ENCODE measurements at places on chromosomes 13 and 19. TPM values are rescaled to one million over a fixed set of nuclear protein-coding genes. Genes with fewer than 3 reads are reported as not detected.

The ZNF729 gene
- not detected for total RNA-seq

The NLRP7 gene
- not detected for total RNA-seq

DNA sequence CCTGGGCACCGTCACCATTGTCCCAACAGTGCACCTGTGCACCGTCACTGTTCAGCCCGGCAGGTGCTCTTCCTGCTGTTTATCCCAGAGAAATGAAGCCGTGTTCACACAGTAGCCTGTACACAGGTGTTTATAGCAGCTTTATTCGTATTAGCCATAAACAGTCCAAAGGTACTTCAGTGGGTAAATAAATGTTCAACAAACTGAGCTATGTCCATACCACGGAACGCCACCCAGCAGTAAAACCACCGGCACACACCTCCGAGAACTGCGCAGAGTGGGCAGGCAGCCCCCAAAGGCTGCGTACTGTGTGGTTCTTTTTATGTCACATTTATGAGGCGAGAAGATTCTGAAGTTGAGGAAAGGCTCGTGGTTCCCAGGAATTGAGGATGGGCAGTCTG is 44.9 kb upstream of the DCUN1D2 start:
- no peaks in the 10 kb centered on the region for H3K4me1 ChIP-seq
- DNase-seq, result no peak
- H3K27me3 ChIP-seq, result no peaks in the 10 kb centered on the region
- H3K36me3 ChIP-seq, result no peaks in the 10 kb centered on the region

The TNFRSF19 gene
- total RNA-seq, result 24.3 TPM

The GARRE1 gene
- total RNA-seq, result 35.4 TPM

DNA sequence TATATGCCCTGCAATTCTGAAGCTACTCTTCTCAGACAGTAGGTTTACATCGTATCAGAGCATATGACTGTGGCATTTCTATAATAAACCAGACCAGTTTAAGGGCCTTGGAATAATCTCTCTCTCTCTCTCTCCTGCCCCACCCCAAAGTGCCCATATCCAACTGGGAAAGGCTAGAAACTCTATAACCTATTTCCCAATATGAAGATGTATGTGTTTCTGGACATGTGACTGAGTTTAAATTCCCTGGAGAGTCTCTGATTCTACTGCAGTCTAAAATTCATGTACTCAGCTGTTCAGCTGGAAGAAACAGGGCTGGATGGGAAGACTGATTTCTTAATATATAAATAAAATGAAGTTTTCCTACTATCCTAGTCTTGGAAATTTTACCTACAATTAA is 91.9 kb upstream of the MBNL2 start:
- H3K4me1 ChIP-seq, result no peaks in the 10 kb centered on the region
- no peaks in the 10 kb centered on the region for H3K27me3 ChIP-seq
- H3K4me3 ChIP-seq, result no peak overlapping the region
- no peak for DNase-seq
- H3K27ac ChIP-seq, result no peak overlapping the region
- H3K36me3 ChIP-seq, result no peaks in the 10 kb centered on the region

DNA sequence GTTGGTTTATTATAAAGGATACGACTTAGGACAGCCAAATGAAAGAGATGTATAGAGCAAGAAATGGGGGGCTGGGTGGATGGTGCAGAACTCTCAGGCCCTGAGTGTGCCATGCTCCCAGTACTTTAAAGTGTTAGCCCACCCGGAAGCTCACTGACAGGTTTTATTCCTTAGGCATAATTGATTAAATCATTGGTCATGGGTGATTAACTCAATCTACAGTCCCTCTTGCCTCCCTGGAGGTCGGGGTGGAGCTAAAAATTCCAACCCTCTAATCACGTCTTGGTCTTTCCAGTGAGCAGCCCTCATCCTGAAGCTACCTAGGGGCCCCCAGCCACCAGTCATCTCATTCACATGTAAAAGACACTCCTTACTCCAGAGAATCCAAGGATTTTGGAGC is 9.9 kb upstream of the LEUTX start:
- no peaks in the 10 kb centered on the region for H3K27me3 ChIP-seq
- no peaks in the 10 kb centered on the region for H3K4me1 ChIP-seq
- H3K4me3 ChIP-seq, result no peak overlapping the region
- no peak for DNase-seq

DNA sequence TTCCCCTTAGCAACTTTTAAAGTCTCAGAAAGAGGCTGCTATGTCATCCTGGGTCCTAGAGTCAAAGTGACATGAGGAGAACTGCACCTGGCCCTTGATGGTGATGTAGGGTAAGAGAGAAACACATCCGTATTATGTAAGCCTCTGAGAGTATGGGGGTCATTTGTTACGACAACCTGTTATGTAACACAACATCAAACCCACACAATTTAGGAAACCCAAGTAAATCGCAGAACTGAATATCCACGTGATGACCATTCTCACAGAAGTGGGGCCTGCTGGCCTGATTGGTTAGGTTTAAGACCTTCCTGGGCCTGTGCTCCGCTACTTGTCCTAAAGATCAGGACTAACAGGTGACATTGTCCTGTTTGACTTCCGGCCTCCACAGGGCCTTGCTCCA is 15.3 kb upstream of the B3GLCT start:
- DNase-seq, result no peak
- no peak overlapping the region for H3K4me3 ChIP-seq
- H3K27me3 ChIP-seq, result no peaks in the 10 kb centered on the region
- no peak overlapping the region for H3K27ac ChIP-seq

GRCh38 chr13:93345024-93345423 is 118.4 kb downstream of the GPC6 start:
- no peak for DNase-seq
- H3K36me3 ChIP-seq, result no peaks in the 10 kb centered on the region

The ZNF99 gene
- total RNA-seq, result 0.87 TPM

DNA sequence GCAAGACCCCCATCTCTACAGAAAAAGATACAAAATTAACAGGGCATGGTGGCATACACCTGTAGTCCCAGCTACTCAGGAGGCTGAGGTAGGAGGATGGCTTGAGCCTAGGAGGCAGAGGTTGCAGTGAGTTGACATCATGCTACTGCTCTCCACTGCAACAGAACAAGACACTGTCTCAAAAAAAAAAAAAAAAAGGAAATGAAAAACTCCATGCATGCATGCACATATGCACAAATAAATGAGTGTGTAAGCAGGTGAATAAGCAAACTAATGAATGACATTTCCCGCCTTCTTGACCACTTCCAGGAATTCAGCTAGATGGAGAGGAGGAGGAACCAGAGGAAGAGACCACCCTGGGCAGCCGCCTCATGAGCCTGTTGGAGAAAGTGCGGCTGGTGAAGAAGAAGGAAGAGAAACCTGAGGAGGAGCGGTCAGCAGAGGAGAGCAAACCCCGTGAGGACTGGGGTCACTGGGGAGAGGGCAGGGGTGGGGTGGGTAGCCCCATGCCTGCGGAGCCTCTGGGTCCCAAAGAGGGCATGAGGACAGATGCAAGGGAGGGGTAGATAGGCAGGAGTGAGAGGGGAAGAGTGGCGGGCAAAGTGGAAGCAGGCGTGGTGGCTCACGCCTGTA is 58.8 kb downstream of the RYR1 start:
- H3K4me1 ChIP-seq, result no peaks in the 10 kb centered on the region
- H3K27ac ChIP-seq, result no peak overlapping the region
- DNase-seq, result no peak
- H3K36me3 ChIP-seq, result no peaks in the 10 kb centered on the region

The ZNF850 gene
- total RNA-seq, result 3.1 TPM

The NALCN gene
- total RNA-seq, result 11.8 TPM

DNA sequence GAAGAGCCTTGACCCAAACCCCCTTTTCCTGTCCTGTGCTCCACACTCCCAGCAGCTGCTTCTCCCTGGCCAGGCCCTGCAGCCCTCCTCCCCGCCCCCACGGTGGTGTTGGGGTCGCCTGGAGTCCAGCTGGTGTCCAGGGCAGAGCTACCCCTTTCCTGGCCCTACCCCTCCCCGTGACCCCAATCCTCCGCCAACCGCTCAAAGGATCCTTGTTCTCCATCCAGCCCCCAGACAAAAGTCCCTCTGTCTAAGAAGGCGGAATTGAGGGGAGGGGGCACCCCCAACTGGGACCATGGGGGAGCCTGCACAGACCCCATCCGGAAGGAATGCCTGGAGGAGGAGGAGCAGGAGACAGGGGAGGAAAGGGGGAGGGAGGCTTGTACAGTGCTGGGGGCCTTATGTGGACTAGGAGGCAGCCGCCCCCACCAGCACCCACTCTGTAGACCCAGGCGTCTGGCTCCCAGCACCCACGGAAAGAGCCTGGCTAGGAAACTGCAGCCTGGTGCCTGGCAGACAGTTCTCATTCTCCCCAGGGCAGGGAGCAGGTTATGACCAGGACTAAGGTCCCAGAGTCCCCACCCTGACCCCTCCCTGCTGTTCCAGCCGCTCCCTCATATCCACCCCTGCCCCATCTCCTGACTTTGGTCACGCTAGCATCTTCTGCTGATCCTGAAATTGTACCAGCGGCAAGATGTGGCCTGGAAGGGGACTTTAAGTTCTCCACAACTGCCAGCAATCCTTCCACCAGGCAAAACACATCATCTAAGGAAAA is at the start of gene FXYD3:
TSS of gene FXYD3 (plus strand) at position 647 of the 775 bp plus-strand sequence. CDS start 3,554 bp downstream, outside the sequence.
- H3K27me3 ChIP-seq, result no peaks in the 10 kb centered on the region
- H3K27ac ChIP-seq, result peak within 1 kb of the TSS; percentile 96
- H3K4me1 ChIP-seq, result peaks cover 29% of the 10 kb centered on the region
- H3K36me3 ChIP-seq, result no peaks in the 10 kb centered on the region

GRCh38 chr13:36681894-36682624 is 8.2 kb downstream of the SERTM1 start:
- H3K4me3 ChIP-seq, result no peak overlapping the region
- H3K4me1 ChIP-seq, result no peaks in the 10 kb centered on the region
- DNase-seq, result no peak
- no peak overlapping the region for H3K27ac ChIP-seq
- no peaks in the 10 kb centered on the region for H3K36me3 ChIP-seq

- H3K27ac ChIP-seq, result no peak overlapping the region
- H3K36me3 ChIP-seq, result no peaks in the 10 kb centered on the region
- no peaks in the 10 kb centered on the region for H3K27me3 ChIP-seq
- no peak overlapping the region for H3K4me3 ChIP-seq
These were observed 64.8 kb upstream of the KCTD15 start for GRCh38 chr19:33731881-33732280.

- no peaks in the 10 kb centered on the region for H3K4me1 ChIP-seq
- no peak overlapping the region for H3K27ac ChIP-seq
- no peaks in the 10 kb centered on the region for H3K36me3 ChIP-seq
- no peak for DNase-seq
These were observed 47.0 kb downstream of the SPTBN4 start for GRCh38 chr19:40513741-40514315.

The C19orf38 gene
- total RNA-seq, result 4.5 TPM

- H3K27ac ChIP-seq, result no peak overlapping the region
- H3K4me3 ChIP-seq, result no peak overlapping the region
- no peak for DNase-seq
- no peaks in the 10 kb centered on the region for H3K27me3 ChIP-seq
These were observed 754.9 kb downstream of the OLFM4 start for GRCh38 chr13:53783471-53783870.

The MCF2L gene
- total RNA-seq, result 82.6 TPM

- H3K36me3 ChIP-seq, result no peaks in the 10 kb centered on the region
- H3K4me3 ChIP-seq, result no peak overlapping the region
- H3K27me3 ChIP-seq, result no peaks in the 10 kb centered on the region
- H3K4me1 ChIP-seq, result peaks cover 7% of the 10 kb centered on the region
- no peak overlapping the region for H3K27ac ChIP-seq
- DNase-seq, result no peak
These were observed 19.4 kb downstream of the IRS2 start for GRCh38 chr13:109767023-109767422.

- H3K27me3 ChIP-seq, result no peaks in the 10 kb centered on the region
- H3K4me3 ChIP-seq, result no peak overlapping the region
- DNase-seq, result no peak
- no peaks in the 10 kb centered on the region for H3K4me1 ChIP-seq
- no peaks in the 10 kb centered on the region for H3K36me3 ChIP-seq
- H3K27ac ChIP-seq, result no peak overlapping the region
These were observed 16.7 kb downstream of the MYCBP2 start for GRCh38 chr13:77310161-77310560.

The SGCG gene
- total RNA-seq, result 1.8 TPM

GRCh38 chr19:5988517-5989387 is 10.8 kb upstream of the RANBP3 start:
- DNase-seq, result no peak
- H3K36me3 ChIP-seq, result no peaks in the 10 kb centered on the region
- no peaks in the 10 kb centered on the region for H3K27me3 ChIP-seq

DNA sequence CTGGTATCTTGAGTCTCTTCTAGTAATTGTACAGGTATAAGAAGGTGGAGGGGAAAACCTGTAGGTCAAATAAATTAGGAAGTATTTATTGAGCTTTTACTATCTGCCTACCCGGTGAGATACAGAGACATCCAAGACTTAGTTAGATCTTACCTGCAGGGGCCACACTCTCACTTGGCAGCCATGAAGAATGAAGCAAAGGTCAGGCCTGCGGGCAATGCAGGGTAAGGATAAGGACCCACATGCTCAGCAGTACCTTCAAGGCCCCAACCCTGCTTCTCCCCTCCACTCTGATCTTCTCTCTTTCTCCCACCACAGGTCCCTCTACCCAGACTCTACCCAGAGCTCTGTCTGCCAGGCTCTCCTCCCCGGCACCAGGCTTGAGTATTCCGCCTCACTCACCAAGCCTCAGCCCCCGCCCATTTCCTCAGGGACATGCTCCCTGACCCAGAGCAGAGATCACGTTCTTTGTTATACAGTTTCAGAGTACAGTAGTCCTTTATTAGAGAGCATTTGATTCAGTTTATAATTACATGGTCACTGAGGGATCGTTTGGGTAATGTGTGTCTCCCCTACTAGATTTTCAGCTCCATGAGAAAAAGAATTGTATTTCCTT is 18.9 kb upstream of the CLDN10 start:
- no peaks in the 10 kb centered on the region for H3K27me3 ChIP-seq
- no peak overlapping the region for H3K27ac ChIP-seq
- no peak for DNase-seq
- no peaks in the 10 kb centered on the region for H3K36me3 ChIP-seq

The CPAMD8 gene
- 26.3 TPM for total RNA-seq

DNA sequence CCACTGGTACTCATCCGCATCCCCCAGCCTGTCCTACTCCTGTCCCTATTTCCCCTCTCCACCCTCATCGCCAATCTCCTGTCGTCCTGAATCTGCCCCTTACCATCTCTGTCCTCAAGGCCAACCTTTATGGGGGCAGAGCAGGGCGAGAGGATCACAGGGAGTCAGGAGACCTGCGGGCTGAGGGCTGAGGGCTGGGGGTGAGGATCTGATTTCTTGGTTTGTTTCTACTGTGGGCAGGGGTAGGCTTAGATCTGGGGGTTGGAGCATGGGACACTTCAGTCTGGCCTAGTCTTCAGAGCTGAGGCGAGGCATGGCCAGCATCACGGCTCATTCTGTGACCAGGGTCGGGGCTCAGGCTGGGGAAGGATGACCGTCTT is 16.5 kb upstream of the ERCC1 start:
- no peak for DNase-seq
- H3K4me1 ChIP-seq, result no peaks in the 10 kb centered on the region
- H3K36me3 ChIP-seq, result no peaks in the 10 kb centered on the region
- H3K27me3 ChIP-seq, result no peaks in the 10 kb centered on the region
- H3K27ac ChIP-seq, result peak overlapping the region; percentile 91

The ACP7 gene
- 0.90 TPM for total RNA-seq

DNA sequence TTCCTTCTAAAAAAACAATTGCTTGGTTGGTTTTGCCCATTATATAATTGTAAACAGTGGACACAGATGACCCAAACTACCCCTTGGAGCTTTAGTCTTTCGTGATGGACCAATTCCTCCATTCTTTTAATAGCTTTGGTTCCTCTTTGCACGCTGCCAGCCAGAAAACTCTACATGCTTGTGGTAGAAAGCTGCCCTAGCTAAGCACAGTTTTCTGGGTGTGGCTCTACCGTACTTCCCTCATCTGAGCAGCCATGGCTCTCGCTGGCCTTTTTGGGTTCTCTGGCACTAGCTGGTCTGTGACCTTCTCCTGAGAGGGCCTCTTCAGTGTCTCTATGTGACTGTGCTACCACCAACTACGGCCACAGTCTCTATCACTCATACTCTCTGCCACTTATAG is 29.9 kb upstream of the CEBPA start:
- no peaks in the 10 kb centered on the region for H3K4me1 ChIP-seq
- H3K27me3 ChIP-seq, result no peaks in the 10 kb centered on the region
